ENCODE measurements at places on chromosomes 11 and 22. TPM values are rescaled to one million over a fixed set of nuclear protein-coding genes. Genes with fewer than 3 reads are reported as not detected.

The ANO9 gene
- total RNA-seq, result not detected

The CTR9 gene
- 33.2 TPM for total RNA-seq

The KCNQ1OT1 gene
- 1.5 TPM for total RNA-seq

The ESAM gene
- 303 TPM for total RNA-seq

The CREB3L1 gene
- total RNA-seq, result 0.78 TPM

The FAM181B gene
- total RNA-seq, result not detected

The FIBIN gene
- total RNA-seq, result not detected
